Fibroblast of the aortic adventitia (primary cell): ENCODE measurements at places on chromosomes 7 and 10. TPM values are rescaled to one million over a fixed set of nuclear protein-coding genes. Genes with fewer than 3 reads are reported as not detected.

ANK3 gene
- 248 and 658 TPM in 2 replicates for total RNA-seq

FEZF1 gene
- not detected in 2 replicates for total RNA-seq

MBL2 gene
- total RNA-seq: not detected in 2 replicates

GOLGA7B gene
- total RNA-seq: not detected in 2 replicates

GPR26 gene
- total RNA-seq: under 0.01 TPM in 1 of 2 replicates, not detected in the other

C10orf143 gene
- total RNA-seq: 0.49 and 2.0 TPM in 2 replicates

PLEKHS1 gene
- not detected in 2 replicates for total RNA-seq

TMEM229A gene
- total RNA-seq: 3.8 TPM in 1 of 2 replicates, not detected in the other

CTTNBP2 gene
- 3.9 and 11.9 TPM in 2 replicates for total RNA-seq
